Activated CD4-positive, alpha-beta memory T cell treated with anti-CD3 and anti-CD28 coated beads, Interleukin-2, amount 10 ng/mL, durations not matched to agents 7 days and 5 days (primary cell): ENCODE measurements at places on chromosomes 2 and 18. TPM values are rescaled to one million over a fixed set of nuclear protein-coding genes. Genes with fewer than 3 reads are reported as not detected.

DNA sequence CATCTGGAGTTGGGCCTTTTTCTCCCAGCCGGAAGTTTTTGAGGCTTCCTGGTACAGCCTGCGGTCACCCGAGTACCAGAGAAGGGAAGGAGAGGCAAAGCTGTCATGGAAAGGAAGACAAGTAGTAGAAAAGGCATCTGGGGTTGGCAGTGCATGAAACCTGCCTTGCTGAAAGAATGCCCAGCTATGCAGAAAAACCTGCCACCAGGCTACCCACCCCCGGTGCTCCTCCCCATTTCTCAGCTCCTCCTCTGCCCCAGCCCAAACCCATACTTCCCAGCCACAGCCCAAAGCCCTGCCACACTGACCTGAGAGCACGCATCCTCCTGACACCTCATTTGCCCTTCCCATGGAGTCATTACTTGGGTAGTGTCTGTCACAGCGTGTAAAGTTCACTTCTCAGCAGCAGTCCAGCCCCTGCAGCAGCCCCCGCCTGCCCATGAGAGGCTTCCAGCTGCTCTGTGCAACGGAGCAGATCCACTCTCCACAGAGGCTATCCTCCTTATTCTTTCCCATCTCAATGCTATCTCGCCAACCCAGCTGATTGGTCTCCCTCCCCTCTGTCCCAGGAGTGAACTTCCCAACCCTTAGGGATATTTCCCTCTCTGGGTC lies 40.4 kb upstream of the MAL start:
- H3K4me3 ChIP-seq: no peak overlapping the region
- H3K27me3 ChIP-seq: peaks cover 18% of the 10 kb centered on the region
- no peak for DNase-seq
- peaks cover 5% of the 10 kb centered on the region for H3K4me1 ChIP-seq
- H3K36me3 ChIP-seq: no peaks in the 10 kb centered on the region

- no peak overlapping the region for H3K4me3 ChIP-seq
- no peak overlapping the region for H3K27ac ChIP-seq
- H3K36me3 ChIP-seq: no peaks in the 10 kb centered on the region
- peaks cover 9% of the 10 kb centered on the region for H3K4me1 ChIP-seq
- DNase-seq: no peak
- no peaks in the 10 kb centered on the region for H3K27me3 ChIP-seq
Measured at GRCh38 chr18:38579764-38580163, 1014.2 kb upstream of the CELF4 start.

RFX8 gene
- total RNA-seq: 1.7 TPM

- H3K4me3 ChIP-seq: no peak overlapping the region
- H3K27me3 ChIP-seq: peaks cover 58% of the 10 kb centered on the region
- H3K36me3 ChIP-seq: no peaks in the 10 kb centered on the region
- H3K4me1 ChIP-seq: peaks cover 34% of the 10 kb centered on the region
Measured at GRCh38 chr2:127420039-127420864, 2.0 kb downstream of the PROC start.

KCNG3 gene
- total RNA-seq: not detected

- DNase-seq: no peak
- H3K4me1 ChIP-seq: peaks cover 1% of the 10 kb centered on the region
- H3K27me3 ChIP-seq: peaks cover 27% of the 10 kb centered on the region
- H3K4me3 ChIP-seq: no peak overlapping the region
Measured at GRCh38 chr2:172991031-172991430, 84.6 kb upstream of the MAP3K20 start.
